Stimulated activated CD8-positive, alpha-beta memory T cell treated with anti-CD3 and anti-CD28 coated beads, Interleukin-7, amount 100 ng/mL, for 1 hour (primary cell): ENCODE measurements at places on chromosomes 11 and 22.

GRCh38 chr11:69479591-69480271 lies 1.7 kb upstream of the LINC01488 start:
- no peak for DNase-seq

- DNase-seq = no peak
Observed at GRCh38 chr22:48340727-48341709, 1486.7 kb downstream of the BRD1 start.

GRCh38 chr22:23581260-23581650 lies 1.2 kb upstream of the IGLL1 start:
- DNase-seq = no peak

DNA sequence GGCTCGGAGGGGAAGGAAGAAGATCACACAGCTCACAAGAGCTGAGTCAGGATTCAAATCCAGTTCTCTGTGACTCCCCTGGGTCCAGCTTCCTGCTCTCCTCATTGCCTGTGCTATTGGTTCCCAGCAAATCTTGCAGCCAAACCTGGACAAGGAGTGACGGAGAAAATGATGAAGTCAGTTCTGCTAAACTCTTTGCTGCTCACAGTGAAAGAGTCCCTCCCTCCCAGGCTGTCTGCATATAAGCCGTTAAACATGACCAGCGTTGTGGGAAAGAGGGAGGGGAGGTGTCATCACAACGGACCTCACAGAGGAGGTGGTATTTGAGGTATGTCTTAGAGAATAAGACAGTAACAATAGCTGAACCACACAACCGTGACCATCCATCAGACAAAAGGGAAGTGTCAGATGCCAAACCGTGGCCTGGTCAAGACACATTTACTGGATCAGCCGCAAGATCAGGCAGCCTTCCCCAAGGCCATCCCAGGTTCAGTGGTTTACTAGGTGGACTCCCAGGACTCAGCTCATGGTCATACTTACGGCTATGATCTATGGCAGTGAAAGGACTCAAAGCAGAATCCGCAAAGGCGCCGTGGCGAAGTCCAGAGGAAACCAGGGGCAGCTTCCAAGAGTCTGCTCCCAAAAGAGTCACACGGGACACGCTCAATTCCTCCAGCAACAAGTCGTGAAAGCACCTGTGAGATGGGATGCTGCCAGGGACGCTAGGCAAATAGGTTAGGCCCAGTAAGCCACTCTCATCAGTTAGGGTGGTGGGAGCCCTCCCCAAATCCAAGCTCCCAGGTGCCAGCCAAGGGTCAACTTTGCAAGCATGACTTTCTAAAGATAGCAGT lies 2.8 kb upstream of the CYTH4 start:
- no peak for DNase-seq

GRCh38 chr22:46122511-46122971 lies 27.8 kb upstream of the PPARA start:
- peak; percentile 24 for DNase-seq

GRCh38 chr11:62909107-62909894 lies 11.9 kb downstream of the CHRM1 start:
- no peak for DNase-seq

GRCh38 chr22:49352361-49353169 lies 475.1 kb downstream of the BRD1 start:
- DNase-seq = no peak

DNA sequence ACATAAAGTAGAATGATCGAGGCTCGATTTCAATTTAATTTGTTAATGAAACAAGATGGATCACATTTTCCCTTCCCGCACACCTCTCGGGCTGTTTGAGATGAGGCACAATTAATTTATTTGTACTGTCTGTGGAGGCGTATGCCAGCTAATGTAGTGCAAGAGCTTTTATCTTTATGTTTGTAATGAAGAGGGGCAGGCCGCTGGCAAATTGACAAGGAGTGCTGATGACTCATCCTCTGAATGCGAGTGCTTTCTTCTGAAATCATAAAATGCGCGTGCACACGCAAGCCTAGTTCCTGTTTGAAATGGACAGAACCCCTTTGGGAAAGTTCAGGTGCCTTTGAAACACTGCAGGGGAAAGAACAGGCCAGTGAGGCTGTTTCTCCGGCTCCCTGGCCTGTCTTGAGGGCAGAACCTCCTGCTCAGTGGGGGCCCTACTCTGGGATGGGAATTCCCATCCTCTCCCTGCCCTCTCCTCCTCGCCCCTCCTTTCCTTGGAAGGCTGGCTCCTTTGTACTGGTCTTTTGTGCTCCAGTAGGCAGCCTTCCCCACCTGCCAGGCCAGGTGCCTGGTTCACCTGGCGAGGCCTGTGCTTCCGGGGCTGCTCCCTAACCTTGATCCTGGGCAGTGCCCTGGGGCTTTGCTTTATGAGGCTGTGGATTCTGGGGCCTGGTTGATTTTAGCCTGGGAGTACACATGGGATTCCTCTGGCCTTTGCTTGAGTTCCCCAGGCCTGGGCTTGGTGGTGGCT lies 50.3 kb downstream of the TEAD1 start:
- DNase-seq = no peak

DNA sequence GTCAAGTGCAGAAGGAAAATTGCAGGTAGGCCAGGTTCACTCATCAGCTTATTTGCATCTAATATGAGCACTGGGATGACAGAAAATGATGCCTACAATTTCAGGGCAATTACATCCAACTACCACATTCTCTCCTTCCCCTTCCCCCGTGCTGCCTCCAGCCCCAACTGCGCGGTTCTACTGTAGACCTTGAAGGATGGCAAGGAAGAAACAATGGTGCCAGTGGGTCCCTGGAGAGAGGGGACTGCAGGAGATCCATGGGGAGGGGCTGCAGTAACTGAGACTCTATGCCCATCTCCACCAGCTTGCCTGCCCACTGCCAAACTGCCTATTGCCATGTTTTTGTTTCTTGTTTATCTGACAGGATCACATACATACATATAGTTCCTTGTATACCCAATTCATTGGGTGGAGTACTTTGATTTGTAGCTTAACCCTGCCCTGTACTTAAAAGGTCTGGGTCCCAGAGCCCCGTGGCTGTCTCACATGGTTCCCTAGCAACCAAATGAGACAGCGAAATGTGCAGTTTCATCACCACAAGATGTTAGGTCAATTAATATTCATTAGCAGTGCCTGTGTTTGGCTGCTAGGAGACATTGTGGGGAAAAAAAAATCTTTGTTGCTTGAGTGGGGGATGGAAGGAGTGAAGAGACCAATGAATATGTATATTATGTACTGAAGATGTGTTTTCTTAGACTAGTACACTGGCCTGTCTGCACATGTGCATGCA lies 253.5 kb upstream of the PLET1 start:
- DNase-seq = no peak

DNA sequence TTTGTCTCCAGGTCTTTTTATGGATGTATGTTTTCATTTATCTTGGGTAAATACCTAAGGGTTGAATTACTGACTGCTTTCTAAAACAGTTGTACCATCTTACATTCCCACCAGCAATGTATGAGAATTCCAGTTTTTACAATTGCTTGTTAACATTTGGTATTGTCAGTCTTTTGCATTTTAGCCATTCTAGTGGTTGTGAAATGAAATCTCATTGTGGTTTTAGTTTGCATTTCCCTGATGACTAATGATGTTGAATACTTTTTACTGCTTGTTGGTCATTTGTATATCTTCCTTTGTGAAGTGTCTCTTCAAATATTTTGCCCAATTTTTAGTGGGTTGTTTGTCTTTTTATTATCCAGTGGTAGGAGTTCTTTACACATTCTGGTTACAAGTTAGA lies 92.8 kb downstream of the ARFGAP2 start:
- DNase-seq = no peak

- no peak for DNase-seq
Observed at GRCh38 chr11:16606784-16607674, 131.4 kb upstream of the C11orf58 start.

GRCh38 chr11:69049490-69049867 lies 747 bp downstream of the TPCN2 start:
- DNase-seq = no peak

GRCh38 chr11:124052966-124053365 lies 11.8 kb upstream of the OR10G7 start:
- no peak for DNase-seq

- DNase-seq = no peak
Observed at GRCh38 chr22:50734343-50734771, 3.6 kb upstream of the ACR start.

DNA sequence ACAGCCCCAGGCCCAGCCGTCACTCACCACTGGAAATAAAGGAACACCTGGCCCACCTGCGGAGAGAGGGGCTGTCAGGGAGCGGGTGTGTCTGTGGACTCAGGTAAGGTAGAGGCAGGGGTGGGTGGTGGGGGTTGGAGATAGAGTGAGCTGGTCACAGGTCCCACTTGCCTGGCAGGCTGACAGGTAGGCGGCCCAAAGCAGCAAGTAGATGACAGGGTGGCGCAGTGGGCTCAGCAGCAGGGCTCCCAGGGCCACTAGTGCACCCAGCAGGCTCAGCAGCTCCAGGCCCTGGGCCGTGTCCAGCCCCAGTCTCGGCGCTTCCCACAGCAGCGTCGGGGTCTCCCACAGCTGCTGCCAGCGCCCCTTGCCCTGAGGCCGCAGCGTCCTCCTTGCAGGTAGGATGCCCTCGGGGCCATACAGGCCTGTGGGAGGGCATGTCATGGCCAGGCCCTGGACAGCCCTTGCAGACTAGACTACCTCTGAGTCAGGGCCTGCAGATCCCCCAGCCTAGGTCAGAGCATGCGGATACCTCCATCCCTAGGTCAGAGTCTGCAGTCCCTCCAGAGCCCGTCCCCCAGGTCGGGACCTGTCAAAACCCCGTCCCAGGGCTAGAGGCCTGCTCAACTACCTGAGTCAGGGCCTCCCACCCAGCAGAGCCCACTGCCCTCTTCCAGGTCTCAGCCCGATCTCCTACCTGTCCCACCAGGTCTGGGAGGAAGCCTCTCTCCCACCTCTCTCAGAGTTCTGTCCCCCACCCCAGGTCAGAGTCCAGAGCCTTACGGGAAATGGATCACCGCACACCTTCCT lies 686 bp downstream of the LMF2 start:
- DNase-seq = no peak

DNA sequence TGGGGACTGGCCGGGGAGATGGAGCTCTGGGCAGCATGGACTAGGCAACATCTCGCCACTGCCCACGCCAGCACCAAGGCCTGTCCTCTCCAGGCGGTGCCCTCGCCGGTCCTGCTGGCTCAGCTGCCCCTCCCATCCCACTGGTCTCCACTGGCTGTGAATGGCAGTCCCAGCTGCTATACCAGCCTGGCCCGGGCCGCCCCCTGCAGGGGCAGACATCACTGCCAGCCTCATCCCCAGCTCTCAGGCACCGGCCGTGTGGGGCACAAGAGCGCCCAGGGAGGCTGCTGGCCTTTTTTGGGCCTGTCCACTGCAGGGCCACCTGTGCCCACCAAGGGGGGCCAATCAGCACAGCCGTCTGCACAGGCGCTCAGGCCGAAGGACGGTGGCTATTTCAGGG lies 30.1 kb upstream of the H19 start:
- DNase-seq = no peak

DNA sequence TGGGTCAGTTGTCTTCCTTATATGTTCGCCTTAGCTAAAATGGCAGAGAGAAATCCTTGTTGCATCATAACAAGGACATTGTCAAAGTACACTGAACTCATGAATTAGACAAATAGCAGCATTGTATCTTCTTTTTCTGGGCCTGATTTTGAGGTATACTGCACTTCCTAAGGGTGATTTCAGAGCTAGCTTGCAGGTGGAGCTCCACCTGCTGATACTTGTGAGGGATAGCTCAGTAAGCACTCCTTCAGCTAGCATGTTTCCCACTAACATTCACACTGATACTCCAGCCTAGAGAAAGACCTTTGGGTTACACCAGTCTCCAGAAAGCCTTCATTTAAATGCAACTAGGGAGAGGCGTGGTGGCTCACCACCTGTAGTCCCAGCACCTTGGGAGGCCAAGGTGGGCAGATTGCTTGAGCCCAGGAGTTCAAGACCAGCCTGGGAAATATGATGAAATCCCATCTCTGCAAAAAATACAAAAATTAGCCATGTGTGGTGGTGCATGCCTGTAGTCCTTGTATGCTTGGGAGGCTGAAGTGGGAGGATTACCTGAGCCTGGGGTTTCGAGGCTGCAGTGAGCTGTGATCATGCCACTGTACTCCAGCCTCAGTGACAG lies 29.8 kb downstream of the JAM3 start:
- DNase-seq = no peak

- no peak for DNase-seq
Observed at GRCh38 chr11:42545954-42546353, 765.8 kb upstream of the API5 start.

DNA sequence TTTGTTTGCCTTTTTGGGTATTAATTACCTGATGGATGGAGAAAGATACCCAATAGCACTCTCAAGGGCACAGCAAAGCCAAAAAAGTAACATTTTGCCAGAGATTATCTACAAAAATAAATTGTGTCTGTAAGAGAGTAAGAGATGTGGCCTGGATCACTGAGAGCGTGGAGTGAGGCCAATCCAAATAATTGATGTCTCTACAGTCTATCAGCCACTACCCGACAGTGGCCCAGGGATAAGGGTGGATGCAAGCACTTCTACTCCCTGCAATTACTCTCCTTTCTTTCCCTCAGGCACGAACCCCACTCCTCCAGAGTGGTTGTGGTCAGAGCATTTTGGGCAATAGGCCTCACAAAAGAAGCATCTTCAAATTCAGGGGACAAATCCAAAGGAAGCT lies 92.3 kb upstream of the ZC3H12C start:
- no peak for DNase-seq

DNA sequence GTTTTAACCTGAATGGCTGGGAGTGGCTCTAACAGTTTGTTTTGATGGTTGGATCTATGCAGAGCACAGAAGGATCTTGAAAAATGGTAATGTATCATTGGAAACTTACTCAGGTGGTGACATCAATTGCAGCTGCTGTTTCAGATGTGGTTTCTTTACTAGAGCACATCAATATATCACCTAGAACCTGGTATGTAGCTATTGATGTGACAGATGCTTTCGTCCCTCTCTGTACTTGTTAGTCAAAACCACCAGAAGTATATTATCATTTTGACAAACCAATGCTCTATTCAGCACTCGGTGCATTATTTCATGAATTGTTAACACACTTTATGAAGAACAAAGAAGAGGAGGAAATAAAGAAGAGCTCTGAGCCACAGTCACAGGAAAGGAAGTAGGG lies 26.6 kb upstream of the SCN3B start:
- no peak for DNase-seq

DNA sequence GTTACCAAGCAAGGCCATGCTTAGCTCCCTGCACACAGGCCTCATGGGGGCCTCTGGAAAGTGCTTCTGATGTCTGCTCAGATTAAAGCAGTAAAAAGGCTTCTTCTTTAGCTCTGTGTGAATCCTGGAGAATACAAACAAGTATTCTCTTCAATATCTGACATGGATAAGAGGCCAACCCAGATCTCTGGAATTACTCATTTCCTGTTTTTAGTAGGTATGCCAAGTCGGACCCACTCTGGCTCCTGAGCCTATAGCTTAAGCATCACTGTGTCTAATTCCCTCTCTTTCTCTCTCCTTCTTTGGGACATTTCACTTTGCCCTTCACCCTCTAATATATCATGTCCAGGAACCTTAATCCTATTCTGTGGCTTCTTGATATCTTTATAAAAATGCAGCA lies 529.6 kb upstream of the CCDC90B start:
- DNase-seq = no peak

DNA sequence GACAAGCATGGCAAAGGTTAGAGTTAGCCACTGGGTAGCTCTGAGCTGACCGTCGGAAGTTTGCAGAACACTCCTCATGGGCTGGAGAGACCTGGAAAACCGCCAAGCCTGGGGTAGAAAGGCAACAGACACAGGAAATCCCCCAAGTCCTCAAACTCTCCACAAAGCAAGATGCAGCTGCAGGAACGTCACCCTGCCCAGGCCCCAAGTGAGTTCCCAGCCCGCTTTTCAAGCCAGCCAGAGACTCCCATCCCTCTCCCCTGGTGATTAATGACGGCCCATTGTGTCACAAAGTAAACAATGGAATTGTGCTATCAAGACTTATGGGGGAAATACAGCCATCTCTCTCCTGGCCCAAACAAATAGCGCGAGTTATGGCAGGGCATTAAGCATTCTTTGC lies 633.0 kb downstream of the TBC1D22A start:
- DNase-seq = no peak
